T-helper 9 cell (primary cell): ENCODE measurements at places on chromosomes 2 and 18.
A peak's percentile ranks its signal among the peaks of the same experiment; 100 is the strongest.

DNA sequence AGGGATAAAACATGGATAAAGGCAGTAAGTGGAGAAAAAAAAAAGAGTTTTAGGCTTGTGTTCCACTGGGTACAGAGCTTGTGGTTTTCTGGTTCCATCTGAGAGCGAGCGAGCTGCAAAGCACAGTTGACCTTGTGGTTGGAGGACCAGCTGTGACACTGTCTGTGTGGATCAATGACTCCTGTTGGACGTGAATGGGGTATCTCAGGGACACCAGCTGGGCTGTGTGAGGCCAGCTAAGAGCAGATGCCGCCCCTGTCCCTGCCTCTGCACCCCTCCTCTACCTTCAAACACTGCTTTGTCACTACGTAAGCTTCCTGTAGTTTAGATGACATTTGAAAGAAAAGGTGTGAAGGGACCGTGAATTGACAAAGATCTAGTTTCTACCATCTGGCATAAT is 67.8 kb downstream of the QPCT start:
- no peak for DNase-seq

DNA sequence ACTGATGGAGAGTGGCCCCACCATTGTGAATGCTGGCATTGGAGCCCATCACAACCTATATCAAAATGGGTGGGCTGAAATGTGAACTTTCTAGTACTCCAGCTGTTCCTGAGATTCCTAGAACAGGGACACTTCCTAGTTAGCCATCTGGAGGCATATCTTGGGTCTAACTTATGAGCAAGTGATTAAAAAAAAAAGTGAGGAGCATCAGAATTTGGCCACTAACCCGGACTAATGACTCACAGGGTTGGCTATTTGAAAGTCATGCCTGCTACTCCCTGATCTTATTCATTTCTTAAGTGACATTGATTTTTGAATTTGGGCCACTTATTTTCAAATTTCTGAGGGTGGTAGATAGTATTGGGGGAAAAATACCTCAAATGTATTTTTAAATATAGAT is 216.6 kb downstream of the HRH4 start:
- DNase-seq, result no peak

GRCh38 chr18:42530276-42530675 is 575.2 kb downstream of the PIK3C3 start:
- no peak for DNase-seq

- DNase-seq, result no peak
Observed at GRCh38 chr2:2836343-2837070, 505.4 kb upstream of the MYT1L start.

GRCh38 chr2:13115643-13116042 is 398.9 kb downstream of the TRIB2 start:
- no peak for DNase-seq

DNA sequence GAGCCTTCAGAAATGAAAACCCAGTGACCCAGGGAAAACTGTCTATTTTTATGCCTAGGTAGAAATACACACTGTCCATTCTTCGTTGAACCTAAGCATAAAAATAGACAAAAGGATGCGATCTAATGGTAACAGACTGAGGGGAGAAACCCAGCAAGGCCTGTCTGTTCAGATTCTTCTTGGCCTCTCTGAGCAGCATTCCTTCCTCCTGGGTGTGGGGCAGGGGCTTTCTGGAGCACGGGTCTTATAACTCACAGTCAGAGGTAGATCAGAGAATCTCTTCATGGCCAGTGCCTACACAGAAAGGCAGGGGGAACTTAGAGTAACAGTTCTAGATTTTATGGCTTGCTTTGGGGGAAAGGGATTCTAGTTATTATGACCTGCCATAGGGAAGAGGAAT is 56.0 kb downstream of the PKDCC start:
- no peak for DNase-seq

DNA sequence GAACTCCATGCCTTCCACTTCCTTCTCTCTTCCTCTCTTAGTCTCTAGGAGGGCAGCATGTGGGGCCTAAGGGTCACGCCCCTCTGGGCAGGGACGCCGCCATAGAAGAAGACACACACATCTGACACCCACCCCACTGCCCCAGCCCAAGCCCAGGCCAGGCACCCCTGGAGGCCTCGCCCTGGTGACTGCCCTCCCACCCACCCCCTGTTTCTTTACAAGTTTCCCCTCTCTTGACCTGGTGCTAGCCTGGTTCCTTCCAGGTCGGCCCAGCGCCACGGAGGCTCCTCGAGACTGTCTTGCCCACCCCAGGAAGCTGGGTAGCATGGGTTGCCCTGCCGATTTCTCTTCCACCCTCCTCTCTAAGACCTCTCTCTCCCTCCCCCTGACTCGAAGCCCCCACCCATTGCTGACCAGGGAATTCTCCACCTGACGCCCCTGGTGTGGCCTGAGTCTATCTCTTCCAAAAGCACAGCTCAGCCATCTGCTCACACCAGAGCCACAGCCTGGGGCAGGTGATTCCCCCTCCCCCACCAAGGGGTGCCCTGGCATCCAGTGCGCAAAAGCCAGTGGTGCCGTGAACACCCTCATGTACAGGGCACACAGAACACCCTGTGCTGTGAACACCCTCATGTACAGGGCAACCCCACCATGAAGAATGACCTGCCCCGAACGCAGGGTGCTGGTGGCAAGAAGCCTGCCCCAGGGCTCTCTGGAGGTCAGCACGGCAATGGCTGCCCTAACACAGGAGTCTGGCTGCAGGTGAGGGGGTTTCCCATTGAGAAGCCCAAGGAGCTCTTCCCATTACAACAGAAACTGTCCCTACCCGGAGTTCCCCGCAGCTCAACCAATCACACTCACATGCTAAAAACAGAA is 13.5 kb upstream of the SALL3 start:
- no peak for DNase-seq

DNA sequence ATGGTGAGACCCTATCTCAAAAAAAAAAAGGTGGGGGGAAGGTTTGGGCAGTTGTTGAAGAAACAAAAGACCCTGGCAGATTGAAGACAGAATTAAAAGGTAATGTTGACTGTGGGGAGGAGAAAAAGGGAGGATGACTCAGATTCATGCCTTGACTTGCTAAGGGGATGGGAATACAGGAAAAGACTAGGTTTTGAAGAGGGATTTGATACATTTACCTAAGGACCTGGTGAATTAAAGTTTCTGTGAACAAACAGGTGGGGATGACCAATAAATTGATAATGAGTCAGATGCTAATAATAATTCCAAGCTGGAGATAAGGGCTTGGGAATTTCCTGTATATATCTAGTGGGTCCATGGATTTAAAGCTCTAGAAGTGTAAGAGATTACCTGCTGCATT is 27.6 kb downstream of the TTR start:
- DNase-seq, result no peak

- DNase-seq, result no peak
Observed at GRCh38 chr18:77250501-77250925, 865 bp downstream of the GALR1 start.

DNA sequence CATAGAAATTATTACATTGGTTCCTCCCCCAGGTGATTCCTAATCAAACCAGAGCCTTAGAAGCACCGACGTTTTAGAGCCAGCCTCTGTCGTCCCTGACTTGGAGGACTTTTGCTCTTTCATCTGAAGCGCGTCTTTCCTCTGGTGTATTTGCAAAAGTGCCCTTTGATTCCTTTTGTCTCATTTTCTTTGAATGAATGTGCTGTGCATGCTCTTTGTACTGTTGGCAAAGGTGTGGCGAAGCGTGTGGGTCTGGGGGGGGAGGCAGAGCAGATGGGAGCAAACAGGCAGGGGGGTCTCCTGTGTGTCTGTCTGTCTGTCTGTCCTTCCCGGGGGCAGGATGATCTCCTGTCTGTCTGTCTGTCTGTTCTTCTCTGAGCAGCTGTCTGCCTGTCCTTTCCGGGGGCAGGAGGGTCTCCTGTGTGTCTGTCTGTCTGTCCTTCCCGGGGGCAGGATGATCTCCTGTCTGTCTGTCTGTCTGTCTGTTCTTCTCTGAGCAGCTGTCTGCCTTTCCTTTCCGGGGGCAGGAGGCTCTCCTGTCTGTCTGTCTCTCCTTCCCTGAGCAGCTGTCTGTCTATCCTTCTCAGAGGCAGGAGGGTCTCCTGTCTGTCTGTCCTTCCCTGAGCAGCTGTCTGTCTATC is 205.5 kb upstream of the MYT1L start:
- no peak for DNase-seq

- no peak for DNase-seq
Observed at GRCh38 chr2:222049946-222050345, 248.9 kb downstream of the PAX3 start.

GRCh38 chr2:99622534-99622933 is 132.7 kb upstream of the REV1 start:
- no peak for DNase-seq

- no peak for DNase-seq
Observed at GRCh38 chr2:3179208-3179607, 198.4 kb downstream of the EIPR1 start.

DNA sequence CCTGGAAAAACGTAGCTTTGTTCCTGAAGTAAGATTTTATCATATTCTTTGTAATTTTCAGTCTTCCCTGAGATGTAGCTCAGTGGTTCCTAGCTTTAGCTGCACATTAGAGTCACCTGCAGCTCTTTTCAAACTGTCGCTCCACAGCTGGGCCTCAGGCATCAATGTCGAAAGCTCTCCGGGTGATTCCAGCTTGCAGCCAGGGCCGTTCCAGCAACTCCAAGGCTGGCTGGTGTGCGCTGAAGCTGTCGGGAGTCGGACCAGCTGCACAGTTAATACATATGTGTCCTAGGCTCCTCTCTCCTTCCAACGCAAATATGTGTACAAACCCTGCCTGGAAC is 609 bp upstream of the ZNF2 start:
- no peak for DNase-seq

DNA sequence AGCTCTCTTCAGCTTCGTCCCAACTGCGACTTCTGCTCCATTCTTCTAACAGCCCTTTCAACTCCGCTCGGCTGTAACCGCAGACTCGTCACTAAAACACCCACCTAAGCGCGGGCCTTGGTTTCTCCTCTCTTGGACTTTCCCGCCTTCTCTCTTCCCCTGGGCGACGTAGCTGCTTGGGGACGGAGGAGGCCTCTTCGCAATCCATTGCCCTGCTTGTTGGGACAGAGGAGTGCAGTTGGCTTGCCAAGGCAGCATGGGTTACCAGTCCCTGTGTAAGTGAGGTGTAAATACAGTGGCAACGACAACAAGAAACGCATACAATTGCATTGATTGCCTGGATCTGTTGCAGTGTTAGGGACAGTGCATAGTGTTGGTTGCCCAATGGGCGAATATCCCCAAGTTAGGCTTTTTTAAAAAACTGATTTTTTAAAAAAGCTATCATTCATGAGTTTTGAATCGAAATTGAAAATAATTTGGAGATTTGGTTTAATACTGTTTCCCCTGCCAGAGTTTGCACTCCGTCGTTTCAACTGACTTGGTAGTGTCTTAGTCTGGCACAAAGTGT is 484 bp upstream of the DARS1 start:
- peak; percentile 60 for DNase-seq

DNA sequence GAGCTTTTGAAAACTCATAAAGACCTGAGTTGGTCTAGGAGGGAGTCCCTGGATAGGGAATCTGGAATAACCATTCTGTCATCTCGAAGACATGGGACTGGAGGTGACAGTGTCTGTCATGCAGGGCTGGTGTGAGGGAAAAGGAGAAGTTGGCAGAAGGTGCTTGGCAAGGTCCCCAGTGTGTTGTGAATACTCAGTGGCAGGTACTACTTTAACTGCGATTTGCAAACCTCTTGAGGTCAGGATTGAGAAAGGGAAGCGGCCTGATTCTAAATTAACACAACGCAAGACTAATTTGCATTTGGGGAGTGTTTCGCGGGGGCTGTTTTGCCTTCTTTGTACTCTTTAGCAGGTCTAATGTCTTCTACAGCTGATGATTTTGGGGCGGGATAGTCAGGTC is 77.0 kb upstream of the TMEM200C start:
- no peak for DNase-seq

- no peak for DNase-seq
Observed at GRCh38 chr2:217642944-217643343, 359.9 kb downstream of the TNS1 start.

- DNase-seq, result no peak
Observed at GRCh38 chr2:11234309-11234708, 79.0 kb downstream of the SLC66A3 start.

GRCh38 chr2:16005816-16006536 is 65.6 kb downstream of the MYCN start:
- DNase-seq, result no peak

GRCh38 chr2:212694398-212694797 is 155.8 kb upstream of the ERBB4 start:
- DNase-seq, result no peak

DNA sequence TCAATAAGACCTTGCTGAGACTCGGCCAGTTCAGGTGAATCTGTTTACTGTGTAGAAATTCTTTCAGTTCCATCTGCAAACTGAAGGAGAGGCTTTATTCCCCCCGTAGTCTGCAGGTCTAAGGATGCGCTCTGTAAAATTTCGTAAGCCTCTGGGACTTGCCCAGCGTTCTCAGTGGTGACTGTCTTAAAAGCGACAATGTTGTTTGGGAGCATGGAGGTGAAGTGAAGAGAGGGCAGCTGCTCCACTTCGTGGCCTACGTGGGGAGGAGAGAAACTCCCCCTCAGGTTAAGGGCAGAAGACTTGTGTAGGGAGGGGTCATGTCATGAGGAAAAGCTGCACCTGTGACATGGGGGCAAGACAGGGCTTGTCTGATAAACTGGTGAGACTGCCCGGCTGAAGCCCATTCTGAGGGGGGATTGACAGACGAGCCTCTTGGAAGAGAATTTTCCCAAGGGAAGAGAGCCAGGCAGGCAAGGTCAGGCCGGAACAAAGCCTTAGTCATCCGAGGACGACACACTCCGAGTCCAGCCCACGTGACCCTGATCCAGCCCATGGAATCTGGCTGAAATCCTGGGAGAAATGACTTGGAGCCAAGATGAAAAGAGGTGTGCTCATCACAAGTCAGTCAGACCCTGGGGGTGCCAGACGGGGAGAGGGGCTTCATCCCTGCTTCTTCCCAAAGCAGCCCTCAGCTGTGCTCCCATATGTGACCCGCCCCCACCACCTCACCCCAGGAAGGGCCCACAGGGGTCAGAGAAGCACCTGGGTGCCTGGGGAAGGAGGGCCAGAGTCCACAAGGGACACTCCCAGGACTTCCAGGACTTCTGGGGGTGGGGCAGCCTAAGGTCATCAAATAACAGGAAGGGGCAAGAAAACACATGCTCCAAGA is 88.5 kb upstream of the SH3BP4 start:
- DNase-seq, result no peak

GRCh38 chr2:16049406-16049805 is 109.1 kb downstream of the MYCN start:
- DNase-seq, result no peak

DNA sequence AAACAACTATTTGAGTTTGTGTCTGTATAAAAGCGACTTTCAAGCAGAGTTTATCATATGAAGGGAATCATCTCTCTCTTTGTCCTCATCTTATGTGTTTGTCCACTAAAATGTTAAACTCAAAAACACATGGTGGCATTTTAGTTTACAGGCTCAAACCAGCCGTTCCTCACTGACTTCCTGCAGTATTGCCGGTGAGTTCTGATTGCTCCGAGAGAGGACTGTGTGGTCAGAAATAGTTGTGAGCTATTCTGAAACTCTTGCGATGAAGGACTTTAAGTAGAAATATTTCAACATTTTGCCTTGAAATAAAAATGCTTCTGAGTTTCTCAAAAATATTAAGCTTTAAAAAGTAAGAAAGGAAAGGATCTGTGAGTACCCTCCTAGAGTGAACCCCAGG is 163.2 kb upstream of the CAVIN2 start:
- DNase-seq, result no peak
